SK-N-SH treated with all-trans-retinoic acid at 6 μM for 48 hours (cell line): ENCODE measurements at places on chromosomes 3 and 15.

DNA sequence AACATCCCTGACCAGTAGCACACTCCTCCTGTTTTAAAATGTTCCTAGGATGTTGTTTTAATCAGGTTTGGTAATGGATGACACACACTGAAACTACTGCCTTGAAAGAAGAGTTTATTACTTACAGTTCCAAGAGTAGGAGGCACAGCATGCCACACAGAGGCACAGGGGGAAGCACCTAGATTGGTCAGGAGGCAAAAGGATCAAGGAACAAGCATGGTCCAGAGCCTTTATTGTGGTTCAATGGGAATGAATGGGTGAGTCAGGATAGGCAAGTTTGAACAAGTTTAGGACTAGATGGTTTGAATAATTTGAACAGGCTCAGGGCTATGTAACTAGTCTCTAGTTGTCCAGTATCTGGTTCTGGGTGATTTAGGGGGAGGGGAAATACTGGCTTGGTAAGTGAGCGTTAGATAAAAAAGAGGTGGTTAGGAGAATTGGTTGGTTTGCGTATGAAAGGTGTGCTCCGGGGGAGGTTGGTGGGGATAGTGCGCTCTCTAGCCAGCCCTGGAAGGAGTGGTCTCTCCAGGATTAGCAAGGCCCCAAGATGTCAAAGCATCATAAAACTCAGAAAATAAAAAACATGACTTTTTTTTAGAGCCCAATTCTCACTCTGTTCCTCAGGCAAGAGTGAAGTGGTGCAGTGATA, 35.1 kb downstream of the TMOD3 start:
- ATAC-seq, result no peak

DNA sequence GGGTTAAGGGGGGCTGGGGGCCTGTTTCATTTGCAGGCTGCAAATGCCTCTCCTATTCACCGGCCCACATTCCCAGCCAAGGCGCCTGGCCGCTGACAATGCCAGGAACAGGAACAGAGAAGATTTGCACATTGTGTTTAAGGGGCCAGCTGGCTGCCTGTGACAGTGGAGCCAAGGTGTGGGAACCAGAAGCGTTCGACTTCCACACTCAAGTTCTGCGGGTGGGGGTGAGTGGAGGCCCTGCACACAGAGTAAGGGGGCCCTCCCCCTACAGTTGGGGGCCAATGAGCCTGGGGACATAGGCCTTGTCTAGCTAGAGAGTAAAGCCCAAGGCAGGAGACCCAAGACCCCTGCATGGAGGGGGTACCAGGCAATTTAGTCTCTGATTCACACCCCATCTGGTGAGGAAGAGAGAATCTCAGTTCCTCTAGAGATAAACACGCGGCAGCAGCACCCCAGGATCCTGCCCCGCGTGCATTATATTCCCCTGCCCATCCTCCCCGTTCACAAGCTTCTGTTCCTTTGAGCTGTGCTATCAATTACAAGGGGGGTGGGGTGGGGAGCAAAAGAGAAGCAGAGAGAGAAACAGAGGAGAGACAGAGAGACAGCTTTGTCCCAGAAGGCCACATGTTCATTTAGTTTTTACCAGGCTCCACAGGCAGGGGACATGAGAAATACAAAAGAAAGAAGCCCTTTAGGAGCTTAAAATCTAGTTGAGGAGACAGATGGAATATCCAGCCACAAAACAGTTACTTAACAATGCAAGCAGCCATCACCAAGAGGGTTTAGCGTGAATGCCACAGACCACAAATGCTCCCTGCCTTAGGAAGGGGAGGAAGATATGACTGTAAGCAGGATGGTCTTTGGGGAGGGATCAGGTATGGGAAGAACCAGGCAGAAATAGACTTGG, 9.2 kb downstream of the IGDCC3 start:
- ATAC-seq, result peak; percentile 13; the same call in 1 of the 3 replicates

DNA sequence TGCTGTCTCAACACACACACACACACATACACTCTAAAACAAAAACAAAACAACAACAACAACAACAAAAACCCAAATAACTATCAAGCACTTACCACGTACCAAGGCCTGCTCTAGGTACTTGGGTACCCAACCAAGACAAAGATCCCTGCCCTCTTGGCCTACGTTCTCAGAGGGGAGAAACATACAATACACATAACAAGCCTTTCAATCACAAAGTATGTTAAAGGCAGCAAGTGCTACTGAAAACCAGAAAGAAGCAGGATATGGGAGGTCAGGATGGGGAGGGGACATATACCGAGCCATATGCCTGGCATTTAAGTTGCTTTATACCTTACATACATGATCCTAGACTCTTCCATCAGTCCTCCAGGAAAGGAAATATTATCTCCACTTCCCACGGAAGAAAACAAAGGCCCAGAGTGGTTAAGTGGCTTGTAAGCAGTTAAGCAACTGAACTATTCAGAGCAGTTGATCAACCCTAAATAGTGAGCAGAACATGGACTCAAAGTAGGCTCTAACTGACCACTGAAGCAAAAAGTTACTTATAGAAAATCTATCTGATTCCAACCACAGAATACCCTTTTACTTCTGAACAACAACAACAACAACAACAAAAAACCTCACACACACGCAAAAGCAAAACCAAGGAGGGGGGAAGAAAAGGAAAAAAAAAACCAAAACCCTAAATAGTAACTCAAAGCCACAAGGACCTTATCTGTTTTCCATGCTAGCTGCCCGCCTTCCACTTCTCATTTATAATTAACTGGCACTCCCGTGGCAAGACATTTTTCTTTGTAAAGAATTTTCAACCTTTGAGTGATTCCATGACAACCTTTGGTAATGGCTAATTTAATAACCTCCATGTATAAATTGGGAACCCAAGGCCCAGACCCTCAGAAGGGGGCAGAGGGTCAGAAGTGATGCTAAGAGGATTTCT, 21.0 kb downstream of the PRICKLE2 start:
- ATAC-seq, result no peak

- no peak for ATAC-seq
Measured at GRCh38 chr3:146975032-146975431, 369.9 kb upstream of the PLSCR5 start.

GRCh38 chr3:80052271-80052670, 284.5 kb upstream of the ROBO1 start:
- no peak for ATAC-seq

DNA sequence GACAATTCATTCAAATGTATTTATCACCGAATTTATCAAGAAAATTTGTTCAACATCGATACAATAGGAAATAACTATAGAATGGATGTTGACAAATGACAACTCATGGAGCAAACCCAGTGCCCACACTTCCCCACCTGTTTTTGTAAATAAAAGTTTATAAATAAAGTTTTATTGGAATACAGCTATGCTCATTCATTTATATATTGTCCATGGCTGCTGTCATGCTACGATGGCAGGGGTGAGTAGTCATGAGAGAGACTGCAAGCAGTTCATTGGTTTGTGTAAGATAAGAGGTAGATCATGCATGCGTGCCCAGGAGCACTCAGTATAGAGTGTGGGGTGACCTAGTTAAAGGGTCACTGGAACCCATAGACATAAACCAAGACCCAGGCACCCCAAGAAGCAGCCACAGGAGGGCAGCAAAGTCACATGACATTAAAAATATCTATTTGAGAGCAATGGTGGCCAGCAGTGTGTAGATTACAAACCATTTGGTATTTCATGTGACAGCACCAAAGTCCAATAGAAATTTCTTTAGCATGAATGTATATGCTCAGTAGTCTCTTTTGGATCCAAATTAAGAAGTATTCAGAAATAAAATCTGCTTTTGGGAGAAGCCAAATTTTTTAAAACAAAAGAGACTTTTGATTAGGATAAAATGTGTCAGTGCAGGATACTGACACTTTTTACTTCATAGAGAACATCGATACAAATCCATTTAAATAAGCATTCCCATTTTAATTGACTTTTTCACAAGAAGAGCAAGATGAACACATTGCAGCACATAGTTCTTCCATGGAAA, 794.8 kb downstream of the MCTP2 start:
- no peak for ATAC-seq

DNA sequence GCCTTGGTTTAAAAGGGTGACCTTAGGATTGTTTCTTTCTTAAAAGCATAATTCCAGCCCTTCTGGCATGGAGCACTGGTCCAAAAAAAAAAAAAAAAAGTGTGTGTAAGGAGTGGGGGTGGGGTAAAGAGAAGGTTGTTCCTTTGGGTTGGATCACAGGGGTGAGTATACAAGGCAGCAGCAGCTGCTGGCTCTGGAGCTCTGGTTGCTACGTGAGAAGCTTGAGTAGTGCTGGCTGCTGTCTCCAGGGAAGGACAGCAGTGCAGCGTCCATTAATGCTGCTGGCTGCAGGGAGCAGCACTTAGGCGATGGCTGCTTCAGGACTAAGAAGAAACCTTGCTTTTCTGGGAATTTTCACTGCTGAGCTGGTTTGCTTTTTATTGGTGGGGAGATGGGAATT, 2.3 kb downstream of the SETD5 start:
- ATAC-seq, result peak; percentile 35

- no peak for ATAC-seq
Measured at GRCh38 chr15:60682115-60682514, 203.2 kb upstream of the ICE2 start.

- no peak for ATAC-seq
Measured at GRCh38 chr3:119697394-119697793, 5.4 kb upstream of the CFAP91 start.

DNA sequence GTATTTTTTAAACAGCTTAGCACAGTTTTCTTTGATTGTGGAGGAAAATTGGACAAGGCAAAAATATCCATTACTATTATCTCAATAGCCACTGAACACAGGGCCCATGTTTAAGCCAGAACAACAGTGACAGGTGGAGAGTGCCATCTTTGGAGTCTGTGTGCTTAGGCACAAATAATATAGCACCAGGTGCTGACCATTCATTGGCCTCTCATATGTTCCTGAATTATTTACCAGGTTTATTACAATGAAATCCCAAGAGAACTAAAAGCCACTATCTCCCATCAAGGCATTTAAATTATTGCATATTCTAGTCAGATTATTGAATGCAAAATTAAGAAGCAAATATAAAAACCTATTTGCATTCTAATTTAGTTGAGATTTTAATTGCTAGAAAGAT, 39.6 kb downstream of the GPR156 start:
- ATAC-seq, result no peak
